Fibroblast of skin of right biceps (primary cell): ENCODE measurements at places on chromosomes 5 and 9.

GRCh38 chr9:98517761-98518160 is 191.0 kb downstream of the GABBR2 start:
- no peak for DNase-seq

- peak; percentile 44 for DNase-seq
Measured at GRCh38 chr9:74444369-74444768, 52.8 kb upstream of the RORB start.

GRCh38 chr5:74098941-74099340 is 472.9 kb downstream of the ARHGEF28 start:
- no peak for DNase-seq

DNA sequence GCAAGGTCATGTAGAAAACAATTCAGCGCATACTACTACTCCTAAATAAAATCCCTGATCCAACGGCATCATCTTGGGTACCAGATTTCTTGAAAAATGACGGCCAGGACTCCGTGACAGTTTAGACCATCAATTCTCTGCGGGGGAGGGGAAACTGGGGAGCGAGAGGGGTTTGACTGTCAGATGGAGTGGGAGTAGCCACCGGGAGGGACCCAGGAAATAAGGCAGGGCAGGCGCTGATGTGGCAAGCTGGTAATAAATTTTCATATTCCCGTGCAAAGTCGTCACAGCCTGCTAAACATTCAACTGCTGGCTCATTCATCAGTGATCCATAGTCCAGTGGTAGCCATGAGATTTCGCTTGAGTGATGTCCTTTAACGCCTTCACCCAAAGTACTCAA is 457 bp upstream of the CDH18 start:
- peak; percentile 25 for DNase-seq

- peak; percentile 65 for DNase-seq
Measured at GRCh38 chr9:82031538-82032280, 43.1 kb downstream of the SPATA31D1 start.
